Activated CD4-positive, alpha-beta T cell treated with anti-CD3 and anti-CD28 coated beads, Interleukin-2, amount 10 ng/mL, durations not matched to agents 7 days and 5 days (primary cell): ENCODE measurements at places on chromosomes 3 and 15. TPM values are rescaled to one million over a fixed set of nuclear protein-coding genes. Genes with fewer than 3 reads are reported as not detected.

CHRFAM7A gene
- total RNA-seq, result not detected

GRCh38 chr3:65669163-65669875 is 369.4 kb downstream of the MAGI1 start:
- DNase-seq, result no peak

ITGA11 gene
- 1.1 TPM for total RNA-seq

CHRM5 gene
- total RNA-seq, result not detected
